Jurkat, Clone E6-1 (cell line): ENCODE measurements at places on chromosomes 6 and 20.

DNA sequence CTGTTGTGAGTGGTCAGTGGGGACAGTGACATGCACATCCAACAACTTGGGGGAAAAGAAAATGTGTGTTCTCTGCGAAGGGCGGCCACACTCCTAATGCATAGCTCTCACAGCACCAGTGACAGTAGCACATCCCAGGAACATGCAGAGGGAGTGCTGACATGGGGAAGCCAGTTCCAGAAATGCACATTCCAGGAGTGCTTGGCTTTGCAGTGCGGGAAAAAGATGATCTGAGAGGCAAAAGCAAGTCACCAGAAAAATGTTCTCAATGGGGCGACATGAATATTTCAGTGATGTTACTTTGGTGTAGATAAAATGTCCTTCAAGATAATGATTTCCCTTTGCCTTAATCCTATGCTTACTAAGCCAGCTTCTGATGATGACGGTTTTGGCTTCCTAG lies 42.9 kb upstream of the PDE10A start:
- no peak for DNase-seq

- DNase-seq: no peak
Measured at GRCh38 chr6:35099116-35099515, 42.0 kb downstream of the TCP11 start.

- no peak for DNase-seq
Measured at GRCh38 chr20:51584737-51585136, 42.2 kb upstream of the NFATC2 start.

- DNase-seq: no peak
Measured at GRCh38 chr6:142945049-142945445, at the start of gene HIVEP2. HIVEP2 (minus strand) TSS chr6:142945176; CDS start chr6:142774738, 170,438 bp downstream.

DNA sequence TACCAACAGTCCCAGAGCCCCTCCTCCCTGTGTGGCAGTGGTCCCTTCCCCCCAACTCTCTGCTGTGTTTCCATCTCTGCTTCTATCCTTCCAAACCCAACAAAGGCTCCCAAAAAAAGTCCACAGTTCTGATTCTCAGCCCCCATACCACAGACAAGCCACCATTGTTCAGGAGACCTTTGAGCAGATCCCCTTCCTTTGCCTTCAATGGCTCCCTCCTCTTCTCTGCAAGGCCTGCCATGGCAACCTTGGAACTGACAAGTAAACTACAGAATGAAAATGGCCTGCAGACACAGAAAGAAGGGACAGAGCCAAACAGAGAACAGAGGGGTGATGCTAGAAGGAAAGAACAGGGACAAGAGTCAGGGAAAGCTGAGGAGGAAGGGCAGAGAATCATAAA lies 23.2 kb downstream of the OR2H2 start:
- DNase-seq: no peak

DNA sequence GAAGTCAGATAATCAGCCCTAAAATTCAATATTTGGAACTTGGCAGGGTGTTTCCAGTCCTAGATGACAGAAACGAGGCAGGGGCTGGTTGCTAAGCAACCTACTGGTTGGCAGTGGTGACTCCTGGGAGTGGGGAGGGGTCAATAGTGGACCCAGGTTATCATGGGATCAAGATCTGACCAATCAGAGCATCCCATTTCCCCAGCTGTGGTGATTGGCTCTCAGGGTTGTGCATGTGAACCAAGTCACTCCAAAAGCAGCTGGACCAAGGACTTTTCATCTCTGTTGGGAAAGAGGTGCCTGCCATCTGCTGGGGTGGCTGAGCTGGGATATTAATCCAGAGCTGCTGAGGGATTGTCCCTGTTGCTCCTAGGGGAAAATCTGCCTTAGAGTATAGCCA lies 253.4 kb downstream of the PREX1 start:
- DNase-seq: no peak

GRCh38 chr6:166514196-166514595 lies 72.3 kb downstream of the RAMACL start:
- no peak for DNase-seq

GRCh38 chr20:47682028-47682783 lies 103.1 kb downstream of the SULF2 start:
- no peak for DNase-seq

DNA sequence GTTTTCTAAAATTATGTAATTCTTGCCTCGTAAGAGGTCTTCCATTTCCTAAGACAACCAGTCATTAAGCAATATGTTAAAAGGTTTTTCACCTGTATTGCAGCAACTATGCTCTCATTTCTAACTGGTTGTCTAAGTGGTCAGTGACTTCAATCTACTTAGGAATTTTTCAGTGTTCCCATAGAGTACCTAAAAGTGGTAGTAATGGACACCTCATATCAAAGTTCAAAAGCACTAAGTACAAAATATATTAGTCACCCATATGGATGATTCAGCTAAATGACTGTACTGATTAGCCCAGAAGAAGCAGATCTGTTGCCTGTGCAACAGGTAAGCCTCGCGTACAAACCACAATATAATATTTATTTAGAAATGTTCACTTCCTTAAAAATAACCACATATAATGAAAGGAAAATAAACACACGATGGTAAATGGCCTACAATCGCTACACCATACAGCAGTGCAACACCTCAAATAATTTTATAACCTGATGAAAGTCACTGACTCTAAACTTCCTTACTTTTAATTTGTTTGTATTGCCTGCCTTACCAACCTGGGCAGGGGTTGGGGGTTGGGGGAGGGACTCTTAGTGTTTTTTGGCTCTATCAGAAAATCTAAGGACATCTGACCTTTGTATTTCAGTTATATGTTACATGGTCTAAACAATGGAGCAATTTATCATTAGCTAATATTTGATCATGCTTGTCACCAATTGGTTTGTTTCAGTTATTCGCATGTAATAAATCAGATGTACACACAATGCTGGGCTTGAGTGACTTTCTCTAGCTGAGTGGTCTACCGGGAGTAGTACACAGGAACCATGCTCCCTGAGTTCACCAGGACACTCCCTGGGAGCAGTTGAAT lies 105.9 kb downstream of the HIVEP2 start:
- no peak for DNase-seq

DNA sequence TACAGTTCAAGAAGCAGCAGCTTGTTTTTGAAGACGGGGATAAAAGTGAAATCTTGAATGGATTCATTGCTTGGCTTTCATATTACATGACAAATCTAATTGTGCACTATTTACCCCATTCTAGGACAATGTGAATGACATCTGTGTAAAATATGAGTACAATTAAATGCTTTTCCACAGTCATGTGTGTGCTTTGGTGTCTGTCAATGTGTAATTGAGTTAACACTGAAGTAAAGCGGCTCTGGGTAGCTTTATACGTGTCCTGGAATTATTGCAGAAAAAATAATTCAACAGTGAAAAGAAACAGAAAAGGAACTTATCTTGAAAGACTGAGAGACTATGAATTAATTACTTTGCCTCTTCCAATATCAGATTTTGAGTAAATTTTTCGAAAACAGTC lies 233.5 kb upstream of the HS3ST5 start:
- DNase-seq: no peak

- no peak for DNase-seq
Measured at GRCh38 chr20:43974695-43975094, 60.0 kb downstream of the TOX2 start.

DNA sequence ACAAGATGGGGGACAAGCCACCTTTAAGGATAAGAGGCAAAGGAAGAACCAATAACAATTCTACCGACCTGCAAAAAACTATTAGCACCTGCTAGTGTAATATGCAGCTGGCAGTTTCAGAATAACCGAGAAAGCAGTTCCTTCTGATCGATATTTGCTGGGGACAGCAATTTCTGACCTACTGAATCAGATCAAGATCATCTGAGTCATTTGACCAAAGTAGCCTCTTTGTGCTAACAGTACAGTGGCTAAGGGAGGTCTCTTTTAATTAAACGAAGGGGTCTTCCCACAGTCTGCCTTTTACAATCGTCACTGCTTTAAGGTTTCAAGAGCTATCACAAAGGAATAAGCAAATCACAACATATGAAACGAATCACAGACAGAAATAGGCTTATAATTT lies 318.9 kb downstream of the BTBD9 start:
- no peak for DNase-seq

DNA sequence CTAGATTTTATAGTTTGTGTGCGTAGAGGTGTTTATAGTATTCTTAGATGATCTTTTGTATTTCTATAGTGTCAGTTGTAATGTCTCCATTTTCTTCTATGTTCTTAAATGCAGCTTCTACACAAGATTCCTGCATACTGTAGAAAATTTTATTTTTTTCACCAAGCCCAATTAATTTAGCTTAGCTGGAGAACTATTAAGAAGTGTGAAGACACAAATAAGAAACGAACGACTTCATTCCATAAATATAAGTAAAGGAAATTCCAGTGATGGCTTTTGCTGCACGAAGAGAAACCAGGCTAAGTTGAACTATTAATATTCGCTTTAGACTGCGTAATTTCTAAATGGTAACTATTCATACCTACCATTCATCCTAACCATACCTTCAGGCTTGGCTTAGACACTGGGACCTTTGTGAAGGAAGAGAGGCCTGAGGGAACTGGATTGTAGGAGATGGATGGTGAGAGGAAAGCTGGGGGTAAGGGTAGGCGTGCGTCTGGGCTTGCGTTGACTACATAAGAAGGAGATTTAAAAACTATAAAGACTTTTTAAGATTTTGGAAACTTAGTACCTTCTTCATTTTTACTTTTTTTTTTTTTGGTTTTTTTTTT lies 15.9 kb downstream of the HLA-DOA start:
- DNase-seq: no peak

DNA sequence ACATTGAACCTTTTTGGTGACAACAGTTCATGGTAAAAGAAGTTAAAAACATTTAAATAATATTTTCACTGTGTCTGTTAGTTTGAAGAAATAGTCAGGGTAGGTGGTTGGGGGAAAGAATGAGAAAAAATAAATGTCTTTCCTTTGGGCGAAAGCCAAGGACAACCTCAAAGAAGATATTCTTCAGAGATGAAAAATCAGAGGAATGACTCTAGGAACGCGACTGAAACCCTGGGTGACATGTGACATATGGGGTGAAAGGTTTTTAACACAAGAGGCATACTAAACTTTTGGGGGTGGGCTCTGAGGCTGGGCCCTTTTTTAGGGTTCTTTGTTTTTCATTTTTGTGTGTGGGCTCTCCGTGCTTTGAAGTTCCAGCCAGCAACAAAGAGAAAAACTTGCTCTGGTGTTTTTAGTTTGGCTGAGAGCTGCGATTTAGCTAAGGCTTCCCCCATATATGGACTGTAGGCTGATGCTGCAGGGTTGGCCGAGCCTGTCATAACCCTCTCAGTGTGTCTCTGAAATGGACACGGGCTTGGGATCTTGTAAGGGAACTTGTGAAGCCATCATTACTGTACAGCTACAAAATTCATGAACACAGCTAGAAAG lies 610.1 kb upstream of the ARID1B start:
- DNase-seq: no peak

GRCh38 chr20:61502433-61502832 lies 250.4 kb downstream of the CDH4 start:
- DNase-seq: no peak

GRCh38 chr6:70072540-70073179 lies 206.3 kb downstream of the COL19A1 start:
- DNase-seq: no peak

DNA sequence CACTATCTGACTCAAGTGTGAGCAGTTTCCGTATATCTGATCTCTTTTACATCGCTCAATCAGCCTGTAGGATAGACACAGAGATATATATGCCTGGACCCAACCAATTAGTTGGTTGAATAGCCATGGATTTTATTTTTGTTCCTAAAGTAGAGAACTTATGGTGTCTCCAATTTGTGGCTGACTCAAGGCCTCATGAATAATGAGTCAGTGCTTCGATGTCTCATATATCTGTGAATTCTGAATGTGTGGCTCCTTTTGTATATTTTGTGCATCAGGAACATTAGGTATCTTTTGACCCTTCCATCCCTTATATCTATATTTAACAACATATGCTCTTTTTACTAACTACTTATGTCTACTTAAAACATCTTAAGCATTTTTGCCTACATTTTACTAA lies 64.5 kb downstream of the OR2B2 start:
- no peak for DNase-seq

GRCh38 chr20:22944062-22944461 lies 91.0 kb upstream of the SSTR4 start:
- DNase-seq: no peak

DNA sequence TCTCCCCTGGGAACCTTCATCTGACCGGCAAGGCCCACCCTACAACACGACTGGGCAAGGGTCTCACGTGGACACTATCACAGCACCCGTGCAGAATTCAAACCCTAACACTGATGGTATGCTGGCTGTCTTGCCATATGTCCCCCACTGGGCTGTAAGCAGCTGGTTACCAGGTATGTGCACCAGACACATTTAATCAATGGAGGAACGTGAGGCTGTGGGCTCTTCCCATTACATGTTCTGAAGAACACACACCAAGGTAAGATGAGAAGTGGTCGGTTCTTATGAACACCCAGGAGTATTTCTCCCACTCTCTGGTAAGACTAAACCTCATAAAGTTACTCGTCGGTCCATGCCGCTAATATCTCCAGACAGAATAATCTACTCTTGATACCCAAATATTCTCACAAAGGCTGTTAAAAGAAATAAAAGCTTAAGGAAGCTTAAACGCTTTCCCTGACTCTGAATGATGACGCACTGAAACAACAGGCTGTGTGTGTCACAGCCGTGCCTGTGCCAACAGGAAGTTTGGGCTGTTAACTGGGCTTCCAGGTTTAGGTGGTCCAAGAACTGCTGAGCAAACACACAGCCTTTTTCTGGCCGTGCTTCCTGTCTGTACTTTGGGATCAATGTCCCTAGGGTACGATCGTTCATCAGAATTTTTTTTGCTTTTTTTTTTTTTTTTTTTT lies 75.3 kb downstream of the SLC23A2 start:
- no peak for DNase-seq

- DNase-seq: no peak
Measured at GRCh38 chr20:41217422-41217821, 80.1 kb downstream of the PLCG1 start.

- no peak for DNase-seq
Measured at GRCh38 chr6:34560366-34561226, 4.5 kb upstream of the SPDEF start.

GRCh38 chr6:72084992-72085569 lies 198.7 kb downstream of the RIMS1 start:
- peak; percentile 11 for DNase-seq

DNA sequence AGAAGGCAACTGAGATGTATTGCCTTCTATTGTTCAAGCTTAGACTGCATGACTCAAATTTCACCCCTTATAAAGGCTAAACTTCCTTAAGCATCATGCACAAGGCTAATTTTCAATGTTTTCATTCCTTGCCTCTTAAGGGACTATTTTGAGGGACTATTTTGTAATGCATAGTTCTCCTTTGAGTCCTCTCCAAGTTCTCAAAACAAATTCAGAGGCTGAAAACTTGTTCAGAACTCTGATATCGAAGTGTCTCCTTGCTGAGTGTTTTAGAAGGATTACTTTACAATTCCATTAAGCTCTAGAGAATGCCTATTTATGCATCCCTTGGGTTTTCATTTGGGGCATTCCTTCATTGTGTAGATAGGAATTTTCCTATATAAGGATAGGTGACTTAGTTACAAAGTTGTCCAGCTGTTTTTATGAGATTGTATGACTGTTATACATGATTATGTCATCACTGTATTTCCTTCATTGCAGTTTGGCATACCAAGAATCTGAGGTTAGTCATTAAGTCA lies 41.7 kb downstream of the COL19A1 start:
- no peak for DNase-seq

- no peak for DNase-seq
Measured at GRCh38 chr6:30970946-30971345, 12.6 kb upstream of the MUC21 start.

- DNase-seq: no peak
Measured at GRCh38 chr6:106804346-106805335, 169.9 kb downstream of the CD24 start.
